Activated naive CD8-positive, alpha-beta T cell treated with anti-CD3 and anti-CD28 coated beads, Interleukin-2, amount 10 ng/mL, durations not matched to agents 7 days and 5 days (primary cell): ENCODE measurements at places on chromosomes 2 and 18. TPM values are rescaled to one million over a fixed set of nuclear protein-coding genes. Genes with fewer than 3 reads are reported as not detected.

DSC2 gene
- not detected for total RNA-seq

CLEC4F gene
- not detected for total RNA-seq

LONRF2 gene
- total RNA-seq: 0.08 TPM

LOXL3 gene
- 0.42 TPM for total RNA-seq

LCT gene
- total RNA-seq: 0.39 TPM

IKZF2 gene
- total RNA-seq: 20.6 TPM

EFHD1 gene
- 7.6 TPM for total RNA-seq

FZD7 gene
- 0.44 TPM for total RNA-seq

ALPI gene
- not detected for total RNA-seq

DNA sequence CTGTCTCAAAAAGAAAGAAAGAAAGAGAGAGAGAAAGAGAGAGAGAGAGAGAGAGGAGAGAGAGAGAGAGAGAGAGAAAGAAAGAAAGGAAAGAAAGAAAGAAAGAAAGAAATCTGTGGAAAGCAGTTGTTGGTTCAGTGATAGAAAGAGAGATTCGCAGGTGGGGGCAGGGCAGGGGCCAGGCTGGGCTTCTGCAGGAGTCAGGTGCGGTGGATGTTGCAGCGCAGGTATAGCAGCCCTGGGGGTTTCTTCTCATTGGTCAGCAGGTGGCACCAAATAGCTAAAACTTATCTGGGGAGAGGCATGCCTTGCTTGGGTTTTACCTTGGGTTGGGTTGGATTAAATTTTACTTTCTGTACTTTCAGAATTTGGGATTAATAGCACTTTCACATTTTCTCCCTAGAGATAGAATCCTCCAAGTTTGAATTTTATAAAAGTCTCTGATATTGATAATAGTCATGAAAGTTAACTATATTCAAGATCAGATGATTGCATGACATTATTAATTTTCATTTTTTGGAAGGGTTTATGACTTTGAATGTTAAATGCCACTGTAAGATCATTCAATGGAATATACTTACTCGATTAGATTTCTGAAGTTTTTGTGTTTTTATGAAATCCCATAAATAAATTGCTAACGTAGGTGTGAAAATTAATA lies 66.6 kb downstream of the SPTBN1 start:
- H3K27ac ChIP-seq: no peak overlapping the region
- peaks cover 15% of the 10 kb centered on the region for H3K27me3 ChIP-seq

DNA sequence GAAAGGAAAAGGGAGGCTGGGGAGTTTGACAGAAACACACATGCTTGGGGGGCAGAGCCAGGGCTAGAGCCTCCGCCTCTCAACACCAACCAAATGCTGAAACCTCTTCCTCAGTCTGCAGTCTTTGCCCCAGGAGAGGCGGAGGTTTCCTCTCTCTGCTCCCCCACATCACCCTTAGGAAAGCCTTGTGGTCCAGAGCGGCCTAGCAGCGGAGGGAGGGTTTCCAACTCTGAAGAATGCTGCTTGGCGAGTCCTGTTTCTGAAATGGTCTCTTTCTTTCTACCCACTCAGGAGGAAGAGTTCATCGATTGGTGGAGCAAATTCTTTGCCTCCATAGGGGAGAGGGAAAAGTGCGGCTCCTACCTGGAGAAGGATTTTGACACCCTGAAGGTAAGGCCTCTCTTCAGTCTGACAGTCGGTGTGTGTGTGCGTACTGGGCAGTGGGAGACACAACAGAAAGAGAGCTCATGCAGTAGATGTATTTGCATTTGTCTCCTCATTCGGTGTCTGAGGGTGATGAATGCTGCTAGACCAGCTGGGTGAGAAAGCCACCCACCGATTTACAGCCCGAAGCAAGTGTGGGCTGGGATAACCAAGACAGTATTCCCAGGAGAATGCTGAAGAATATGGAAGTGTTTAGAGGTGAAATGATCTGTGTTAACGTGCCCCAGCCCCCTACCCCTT lies 190.5 kb downstream of the DYSF start:
- peaks cover 13% of the 10 kb centered on the region for H3K27me3 ChIP-seq
- no peak overlapping the region for H3K27ac ChIP-seq
- H3K36me3 ChIP-seq: peaks cover 1% of the 10 kb centered on the region
- no peak for DNase-seq
- no peak overlapping the region for H3K4me3 ChIP-seq
- no peaks in the 10 kb centered on the region for H3K4me1 ChIP-seq

- no peaks in the 10 kb centered on the region for H3K36me3 ChIP-seq
- no peaks in the 10 kb centered on the region for H3K4me1 ChIP-seq
- peaks cover 3% of the 10 kb centered on the region for H3K27me3 ChIP-seq
- no peak for DNase-seq
Measured at GRCh38 chr2:235851828-235852525, 316.2 kb downstream of the GBX2 start.

GRCh38 chr2:15169326-15170069 lies 391.6 kb downstream of the NBAS start:
- peaks cover 4% of the 10 kb centered on the region for H3K4me1 ChIP-seq
- DNase-seq: no peak
- H3K4me3 ChIP-seq: no peak overlapping the region
- H3K27me3 ChIP-seq: no peaks in the 10 kb centered on the region

- no peaks in the 10 kb centered on the region for H3K27me3 ChIP-seq
- no peak overlapping the region for H3K27ac ChIP-seq
- H3K4me3 ChIP-seq: no peak overlapping the region
Measured at GRCh38 chr2:13819896-13820295, 812.6 kb upstream of the LRATD1 start.

DNA sequence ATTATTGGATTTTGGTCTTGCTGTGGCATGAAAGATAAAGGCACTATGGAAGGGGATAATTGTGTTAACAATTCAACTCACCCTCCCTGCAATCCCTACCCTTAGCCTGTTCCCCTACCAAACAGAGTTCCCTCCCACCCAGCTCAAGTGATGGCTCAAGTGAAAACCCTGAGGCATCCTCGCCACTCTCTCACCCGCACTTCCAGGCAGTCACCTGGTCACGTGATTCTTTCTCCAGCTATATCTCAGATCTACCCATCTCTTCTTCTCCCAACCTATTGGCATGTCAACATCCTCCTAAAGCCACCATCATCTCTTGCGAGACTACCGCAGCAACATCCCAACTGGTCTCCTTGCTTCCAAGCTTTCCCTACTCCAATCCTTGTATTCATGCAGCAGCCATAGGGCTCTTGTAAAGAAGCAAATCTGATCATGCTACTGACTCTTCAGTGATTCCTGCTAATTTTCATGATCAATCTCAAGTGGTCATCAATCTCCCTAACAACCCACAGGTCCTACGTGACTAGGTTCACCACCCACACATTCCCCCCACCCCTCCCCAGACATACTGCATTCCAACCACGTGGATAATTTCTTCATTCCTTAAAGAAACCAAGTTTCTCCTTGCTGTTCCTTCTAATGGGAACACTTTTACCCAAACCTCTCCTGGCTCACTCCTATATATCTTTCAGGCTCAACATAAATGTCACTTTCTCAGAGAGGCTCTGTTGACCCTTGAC lies 66.7 kb downstream of the MBD2 start:
- no peaks in the 10 kb centered on the region for H3K27me3 ChIP-seq
- DNase-seq: no peak
- no peak overlapping the region for H3K27ac ChIP-seq
- H3K4me3 ChIP-seq: no peak overlapping the region

DNA sequence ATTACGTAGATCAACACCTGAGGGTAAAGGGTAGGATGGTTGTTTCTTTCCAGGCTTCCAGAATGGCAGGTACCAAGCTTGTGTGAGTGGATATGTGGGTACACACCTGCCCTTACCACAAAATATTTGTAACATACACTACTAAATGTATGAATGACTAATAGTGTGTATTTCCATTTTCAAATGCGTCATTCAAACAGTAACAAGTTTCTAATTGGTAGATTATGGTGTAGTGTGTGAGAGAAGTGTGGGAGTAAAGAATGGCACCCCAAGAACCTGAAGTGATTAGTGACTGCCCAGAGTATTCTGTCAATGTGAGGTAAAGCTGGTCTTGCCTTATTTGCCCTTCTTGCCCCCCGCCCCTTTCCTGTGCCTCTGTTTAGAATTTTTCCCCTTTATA lies 21.1 kb downstream of the AGPS start:
- peaks cover 2% of the 10 kb centered on the region for H3K4me1 ChIP-seq
- H3K36me3 ChIP-seq: peaks cover 13% of the 10 kb centered on the region
- DNase-seq: no peak
- H3K4me3 ChIP-seq: no peak overlapping the region

- peaks cover 2% of the 10 kb centered on the region for H3K36me3 ChIP-seq
- peak overlapping the region; percentile 88 for H3K4me3 ChIP-seq
- H3K27ac ChIP-seq: peak overlapping the region; percentile 95
- peaks cover 44% of the 10 kb centered on the region for H3K4me1 ChIP-seq
- H3K27me3 ChIP-seq: no peaks in the 10 kb centered on the region
- peak; percentile 51 for DNase-seq
Measured at GRCh38 chr18:13381944-13382365, 163.4 kb downstream of the LDLRAD4 start.

DNA sequence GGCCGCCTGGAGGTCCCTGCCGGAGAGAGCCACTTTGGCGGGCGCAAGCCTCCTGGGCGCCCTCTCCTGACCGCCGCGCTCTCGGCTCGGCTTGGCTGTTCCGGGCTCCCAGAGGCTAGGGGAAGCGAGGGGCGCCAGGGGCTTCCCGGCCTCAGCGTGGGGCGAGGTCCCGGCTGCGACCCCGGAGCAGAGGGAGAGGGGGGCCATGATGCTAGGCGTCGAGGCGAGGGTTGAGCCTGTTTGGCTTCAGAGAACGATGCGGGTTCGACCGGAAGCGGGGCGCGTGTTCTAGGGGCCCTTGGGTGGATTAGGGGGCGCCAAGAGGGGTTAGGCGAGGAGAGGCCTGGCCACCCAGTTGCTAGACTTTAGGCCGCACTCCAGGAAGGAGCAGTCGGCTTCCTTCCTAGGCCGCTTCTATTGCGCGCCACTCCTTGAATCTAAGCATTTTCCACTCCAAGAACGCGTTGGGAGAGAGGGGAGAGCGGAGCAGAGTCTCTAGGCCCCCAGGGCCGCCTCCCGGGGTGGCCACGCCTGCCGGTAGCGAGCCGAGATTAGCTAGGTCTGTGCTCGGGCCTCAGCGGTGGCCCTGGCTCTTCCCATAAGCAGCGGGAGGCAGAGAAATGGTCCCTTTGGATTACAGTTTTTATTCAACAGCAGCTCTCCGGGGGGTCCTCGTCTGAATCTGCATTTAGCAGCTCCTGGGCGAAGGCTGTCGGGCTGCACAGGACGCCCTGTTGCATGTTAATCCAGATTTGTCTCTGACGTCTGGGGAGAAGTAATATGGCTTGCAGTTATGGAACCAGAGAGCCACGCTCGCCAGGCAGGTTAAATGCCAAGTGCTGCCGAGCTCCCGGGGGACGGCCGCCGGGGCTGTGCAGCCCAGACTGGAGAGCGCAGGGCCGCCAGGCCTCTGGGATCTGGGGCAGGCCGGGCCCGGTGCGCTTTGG lies 11.3 kb downstream of the MEIS1 start:
- H3K27ac ChIP-seq: no peak overlapping the region
- no peak for DNase-seq
- no peak overlapping the region for H3K4me3 ChIP-seq
- H3K36me3 ChIP-seq: no peaks in the 10 kb centered on the region

- H3K36me3 ChIP-seq: no peaks in the 10 kb centered on the region
- DNase-seq: no peak
- no peak overlapping the region for H3K4me3 ChIP-seq
Measured at GRCh38 chr2:126715111-126715510, 59.2 kb downstream of the GYPC start.

GRCh38 chr2:215888680-215889079 lies 124.7 kb downstream of the MREG start:
- no peak overlapping the region for H3K27ac ChIP-seq
- H3K27me3 ChIP-seq: peaks cover 10% of the 10 kb centered on the region
- H3K4me1 ChIP-seq: no peaks in the 10 kb centered on the region
- no peaks in the 10 kb centered on the region for H3K36me3 ChIP-seq

DNA sequence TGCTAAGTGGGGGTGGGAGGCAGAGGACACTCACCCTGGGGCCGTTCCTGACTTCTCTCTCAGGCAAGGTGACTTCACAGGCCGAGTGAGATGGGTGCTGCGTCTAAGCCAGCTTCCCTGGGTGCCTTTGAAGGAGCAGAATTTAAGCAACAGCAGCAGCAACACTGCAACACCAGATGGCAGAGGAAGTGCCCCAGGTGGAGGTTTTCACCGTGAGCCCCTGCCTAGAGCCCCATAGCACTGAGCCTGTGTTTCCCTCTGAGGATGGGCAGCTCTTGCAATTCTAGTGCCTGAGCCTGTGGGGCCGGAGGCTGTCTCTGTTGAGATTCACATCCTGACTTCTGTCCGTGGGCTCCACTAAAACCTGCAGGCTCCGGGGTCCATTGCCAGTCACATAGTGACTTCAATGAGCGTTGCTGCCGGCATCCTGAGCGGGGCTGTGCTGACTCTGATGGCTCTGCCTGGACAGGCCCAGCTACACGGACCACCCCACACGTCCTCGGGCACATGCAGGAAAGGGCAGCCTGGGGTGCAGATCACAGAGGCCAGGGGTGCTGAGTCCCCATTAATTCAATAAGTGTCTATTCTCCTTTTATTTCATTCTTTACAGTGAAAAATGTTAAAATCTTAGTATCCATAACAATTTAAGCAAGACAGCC lies 218.8 kb downstream of the SNTG2 start:
- no peak overlapping the region for H3K27ac ChIP-seq
- no peak overlapping the region for H3K4me3 ChIP-seq
- peaks cover 2% of the 10 kb centered on the region for H3K4me1 ChIP-seq
- H3K27me3 ChIP-seq: no peaks in the 10 kb centered on the region
- peaks cover 5% of the 10 kb centered on the region for H3K36me3 ChIP-seq
- no peak for DNase-seq

DNA sequence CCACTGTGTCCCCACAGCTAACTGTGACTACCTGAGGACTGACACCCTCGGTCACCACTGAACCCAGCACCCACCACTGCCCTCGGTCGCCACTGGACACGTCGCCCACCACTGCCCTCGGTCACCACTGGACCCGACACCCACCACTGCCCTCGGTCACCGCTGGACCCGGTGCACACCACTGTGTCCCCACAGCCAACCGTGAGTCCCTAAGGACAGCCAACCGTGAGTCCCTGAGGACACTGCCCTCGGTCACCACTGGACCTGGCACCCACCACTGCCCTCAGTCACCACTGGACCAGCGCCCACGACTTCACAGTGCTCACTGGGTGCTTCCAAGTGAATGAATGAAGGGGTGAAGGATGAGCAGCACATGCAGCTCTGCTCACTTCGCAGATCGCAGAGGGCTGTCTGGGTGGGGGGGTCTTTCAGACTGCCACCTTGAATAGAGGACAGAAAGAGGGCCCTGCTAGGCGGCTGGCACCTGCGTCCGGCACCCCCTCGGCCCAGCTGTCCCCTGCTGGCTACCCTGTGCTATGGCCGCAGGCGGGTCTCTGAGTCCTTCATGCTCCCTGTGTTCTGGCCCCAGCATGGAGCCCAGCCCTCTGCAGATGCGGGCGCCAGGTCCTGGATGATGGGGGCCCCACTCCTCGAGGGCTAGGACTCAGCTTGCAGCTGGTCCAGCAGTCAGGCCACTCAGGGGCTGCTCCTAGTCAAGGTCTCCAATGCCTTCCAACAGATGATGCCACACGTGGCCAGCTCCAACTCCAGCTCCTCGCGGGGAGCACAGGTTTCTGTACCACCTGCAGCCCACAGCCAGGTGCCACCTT lies 51.4 kb upstream of the GPC1 start:
- no peak overlapping the region for H3K27ac ChIP-seq
- no peaks in the 10 kb centered on the region for H3K4me1 ChIP-seq
- no peaks in the 10 kb centered on the region for H3K36me3 ChIP-seq
- no peak for DNase-seq

- no peak for DNase-seq
- no peaks in the 10 kb centered on the region for H3K27me3 ChIP-seq
- peaks cover 1% of the 10 kb centered on the region for H3K4me1 ChIP-seq
Measured at GRCh38 chr18:62745089-62745751, 29.9 kb downstream of the PHLPP1 start.

- H3K4me3 ChIP-seq: peak overlapping the region; percentile 72
- no peak for DNase-seq
- peaks cover 15% of the 10 kb centered on the region for H3K4me1 ChIP-seq
- H3K27ac ChIP-seq: no peak overlapping the region
- peaks cover 75% of the 10 kb centered on the region for H3K27me3 ChIP-seq
Measured at GRCh38 chr2:203533676-203534591, 1.2 kb downstream of the RAPH1 start.
